ENCODE measurements at places on chromosomes 3 and 15. TPM values are rescaled to one million over a fixed set of nuclear protein-coding genes. Genes with fewer than 3 reads are reported as not detected.

GRCh38 chr3:101876142-101876541 lies 26.8 kb downstream of the NFKBIZ start:
- DNase-seq, result no peak

Gene C3orf20
- 0.14 TPM for total RNA-seq

Gene SNTN
- total RNA-seq, result not detected

Gene ANKUB1
- total RNA-seq, result not detected

Gene SLC2A2
- total RNA-seq, result not detected

DNA sequence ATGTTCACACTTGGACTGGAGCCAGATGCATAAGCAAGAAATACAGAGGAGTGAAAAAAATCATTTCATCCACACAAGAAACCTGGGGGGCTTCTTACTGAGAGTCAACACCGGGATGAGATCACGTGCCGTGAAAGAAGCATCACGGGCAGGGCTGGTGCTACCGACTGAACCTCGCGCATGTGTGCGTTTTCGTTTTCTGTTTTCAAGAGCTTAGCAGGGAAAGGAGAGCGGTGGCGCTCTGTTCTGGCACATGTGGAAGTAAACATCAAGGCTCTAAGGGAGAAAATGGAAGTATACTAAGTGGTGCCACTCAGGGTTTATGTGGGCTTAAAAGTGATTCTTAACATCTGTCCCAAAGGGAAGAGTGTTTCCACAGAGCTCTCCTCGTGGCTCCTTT lies 55.9 kb downstream of the VGLL4 start:
- DNase-seq, result no peak

DNA sequence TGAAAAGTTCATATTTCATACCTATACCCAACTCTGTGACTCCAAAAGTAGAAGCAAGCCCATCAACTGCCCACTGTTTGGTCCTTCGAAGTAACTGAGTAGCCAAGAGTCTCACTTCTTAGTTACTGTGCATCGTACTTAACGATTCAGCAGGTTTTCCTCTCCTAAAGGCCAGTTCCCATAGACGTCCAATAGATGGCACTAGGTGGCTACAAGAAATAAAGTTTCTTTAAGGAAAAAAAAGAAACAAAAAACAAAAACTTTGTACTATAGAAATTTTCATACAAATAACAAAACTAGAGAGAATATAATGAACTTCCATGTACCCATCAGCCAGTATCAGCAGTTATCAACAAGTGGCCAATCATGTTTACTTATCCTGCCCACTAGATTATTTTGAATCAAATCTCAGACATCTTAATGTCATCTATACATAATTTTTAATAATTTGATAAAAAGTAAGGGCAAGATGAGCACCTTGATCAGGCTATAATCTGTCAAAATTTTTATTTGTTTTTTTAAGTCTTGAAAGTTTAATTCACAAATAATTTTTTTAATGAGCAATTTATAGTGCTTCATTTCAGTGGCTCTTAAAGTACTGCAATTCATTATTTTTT lies 63.8 kb upstream of the ACP3 start:
- DNase-seq, result no peak

Gene SCG3
- 0.17 TPM for total RNA-seq

DNA sequence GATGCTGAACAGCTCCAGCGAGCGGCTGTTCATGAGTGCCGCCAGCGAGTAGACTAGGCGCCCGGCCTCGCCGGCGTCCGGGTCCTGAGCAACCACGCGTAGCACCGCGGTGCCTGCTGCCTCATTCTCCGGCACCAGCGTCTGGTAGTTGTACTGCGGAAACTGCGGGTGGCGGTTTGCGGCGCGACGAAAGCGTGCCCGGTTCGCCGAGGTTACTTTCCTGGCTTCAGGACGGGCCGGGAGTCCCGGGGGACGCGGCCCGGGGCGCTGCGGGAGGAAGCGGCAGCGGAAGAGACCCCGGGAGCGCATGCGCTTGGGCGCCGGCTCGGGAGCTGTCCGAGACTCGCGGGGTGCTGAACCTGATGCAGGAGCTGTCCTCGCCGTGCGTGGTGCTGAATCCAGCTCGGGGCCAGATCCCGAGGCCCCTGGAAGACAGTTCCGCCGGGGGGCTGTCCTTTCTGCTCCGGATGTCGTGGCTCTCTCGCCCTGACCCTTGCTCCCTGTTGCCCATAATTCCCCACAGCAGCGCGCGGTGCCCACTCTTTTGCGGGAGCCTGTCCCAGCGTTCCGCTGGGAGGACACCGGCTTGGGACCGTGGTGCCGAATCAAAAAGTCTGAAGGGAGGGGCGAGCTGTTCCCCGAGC lies 1.1 kb downstream of the CELSR3 start:
- DNase-seq, result peak; percentile 83

DNA sequence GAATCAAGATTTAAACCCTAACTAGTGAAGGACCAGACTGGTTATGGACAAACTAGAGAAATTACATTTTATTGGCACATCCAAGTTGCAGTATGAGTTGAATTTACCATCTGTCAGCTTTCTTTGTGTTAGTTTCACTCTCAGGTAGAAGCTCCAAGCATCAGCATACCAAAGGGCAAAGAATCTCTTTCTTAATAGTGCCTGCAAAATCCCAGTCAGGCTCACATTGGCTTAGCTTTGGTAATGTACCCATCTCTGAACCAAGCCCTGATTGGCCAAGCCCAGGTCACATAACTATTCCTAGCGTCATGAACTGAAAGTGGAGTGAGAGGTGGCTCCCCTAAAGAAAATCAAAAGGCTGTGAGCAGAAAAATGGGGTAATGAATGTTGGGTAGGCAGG lies 66.9 kb downstream of the CCNL1 start:
- DNase-seq, result no peak

GRCh38 chr15:89631902-89632264 lies 23.4 kb downstream of the KIF7 start:
- DNase-seq, result no peak

Gene DCLK3
- total RNA-seq, result not detected

- DNase-seq, result no peak
Observed at GRCh38 chr3:150138824-150139223, 168.1 kb upstream of the PFN2 start.
